ENCODE measurements at places on chromosomes 12 and 14.

GRCh38 chr12:102480406-102480805, at the start of gene IGF1:
TSS of gene IGF1 (minus strand) at chr12:102480563. CDS start at chr12:102480381, 182 bp downstream.
- DNase-seq, result no peak

GRCh38 chr12:52217223-52217622, 15.8 kb upstream of the KRT7 start:
- no peak for DNase-seq

GRCh38 chr12:64028541-64028940, 184.0 kb downstream of the SRGAP1 start:
- no peak for DNase-seq

DNA sequence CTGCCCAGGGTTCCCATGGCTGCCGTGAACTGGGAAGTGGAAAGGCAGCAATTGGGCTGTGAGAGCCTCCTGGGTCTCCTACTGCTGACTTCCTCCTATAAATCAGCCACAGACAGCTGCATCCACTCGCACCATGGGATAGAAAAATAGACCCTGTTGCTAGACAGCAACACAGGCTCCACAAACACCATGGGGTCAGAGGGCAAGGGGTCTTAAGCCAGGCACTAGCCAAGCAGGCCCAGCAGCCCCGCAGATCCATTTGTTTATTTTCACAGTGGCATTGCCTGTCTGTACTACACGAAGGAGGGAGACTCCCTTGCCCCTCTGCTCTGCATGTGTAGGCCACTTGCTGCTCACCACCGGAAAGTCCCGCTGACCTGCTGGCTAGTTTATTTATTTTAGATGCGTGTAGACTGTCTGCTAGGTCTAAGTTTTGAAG, 139.8 kb downstream of the DACT1 start:
- DNase-seq, result no peak

- DNase-seq, result no peak
Observed at GRCh38 chr12:68264857-68265256, 11.5 kb upstream of the IL22 start.

GRCh38 chr12:124764870-124765580, 98.6 kb downstream of the SCARB1 start:
- no peak for DNase-seq

Measured in NCI-H1417 treated with DMSO at 0.1 percent for 48 hours (cell line).